ENCODE measurements at places on chromosomes 16 and 17.

GRCh38 chr16:8943966-8944759 lies 19.5 kb downstream of the USP7 start:
- no peak for DNase-seq

GRCh38 chr16:49598383-49599170 lies 225.0 kb downstream of the C16orf78 start:
- no peak for DNase-seq

GRCh38 chr16:53112015-53112414 lies 57.2 kb downstream of the CHD9 start:
- DNase-seq = no peak

- no peak for DNase-seq
Observed at GRCh38 chr16:79131321-79132075, 469.0 kb downstream of the MAF start.

GRCh38 chr17:81487487-81488275 lies 24.9 kb downstream of the ACTG1 start:
- DNase-seq = no peak

DNA sequence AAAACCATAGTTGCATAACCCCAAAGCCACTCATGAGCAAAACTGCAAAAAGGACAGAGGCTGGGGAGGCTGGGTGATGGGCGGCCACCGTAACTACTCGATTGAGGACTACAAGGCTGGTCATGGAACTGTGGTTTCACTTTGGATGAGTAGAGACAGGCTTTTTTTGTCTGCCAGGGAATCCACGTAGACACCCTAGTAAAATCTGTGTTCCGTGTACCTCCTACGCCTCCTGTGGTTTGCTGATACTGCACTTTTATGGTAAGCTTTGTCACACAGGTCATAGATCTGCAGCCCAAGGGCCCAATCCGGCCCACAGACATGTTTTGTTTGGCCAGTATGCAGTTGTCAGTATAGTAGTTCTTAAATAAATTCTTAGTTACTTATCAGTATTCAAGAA lies 2.2 kb upstream of the TLCD3B start:
- no peak for DNase-seq

Data from A172 (cell line).